ENCODE measurements at places on chromosomes 2 and 18. TPM values are rescaled to one million over a fixed set of nuclear protein-coding genes. Genes with fewer than 3 reads are reported as not detected.

GRCh38 chr2:205800224-205800623, 117.9 kb downstream of the NRP2 start:
- no peak for DNase-seq

DNA sequence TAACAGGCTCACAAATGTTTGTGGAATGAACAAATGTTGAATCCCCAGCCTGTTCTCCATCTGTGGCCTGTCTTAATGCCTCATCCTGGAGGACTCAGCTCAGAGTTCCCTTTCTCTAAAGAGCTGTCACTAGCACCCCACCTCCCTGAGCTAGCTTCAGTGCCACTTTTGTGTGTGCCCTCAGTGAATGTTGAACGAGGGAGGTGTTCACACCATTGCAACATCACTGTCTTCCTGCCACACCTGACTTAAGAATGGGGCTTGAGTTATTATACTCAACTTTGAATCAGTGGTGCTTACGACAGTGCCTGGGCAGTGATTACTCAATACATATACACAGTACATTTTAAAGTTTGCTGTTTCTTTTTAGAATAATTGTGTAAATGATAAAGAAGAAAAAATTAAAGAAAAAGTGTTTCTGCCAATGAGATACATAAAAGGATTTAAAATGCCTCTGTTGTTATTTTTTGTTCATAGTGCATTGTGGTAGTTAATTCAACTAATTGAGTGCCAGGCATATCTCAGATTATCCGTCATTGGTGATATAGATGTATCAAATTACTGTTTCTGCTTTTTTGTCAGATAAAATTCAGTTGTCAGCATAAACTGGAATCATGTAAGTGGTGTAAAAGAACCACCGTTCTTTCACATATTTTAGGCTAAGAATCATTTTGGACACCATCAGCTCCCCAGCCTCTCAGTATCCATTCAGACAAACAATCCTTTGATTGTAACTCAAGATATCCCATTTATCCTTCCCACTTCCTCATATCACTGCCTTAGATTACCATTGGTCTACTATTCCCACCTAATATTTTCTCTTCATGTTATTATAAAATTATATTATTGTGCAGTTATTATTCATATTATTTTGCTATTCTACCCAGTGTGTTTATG, 304.7 kb downstream of the PTPRM start:
- DNase-seq, result no peak

GRCh38 chr2:201411421-201411820, 39.8 kb downstream of the TRAK2 start:
- DNase-seq, result no peak

- no peak for DNase-seq
Observed at GRCh38 chr2:98469862-98470544, 25.3 kb downstream of the INPP4A start.

DNA sequence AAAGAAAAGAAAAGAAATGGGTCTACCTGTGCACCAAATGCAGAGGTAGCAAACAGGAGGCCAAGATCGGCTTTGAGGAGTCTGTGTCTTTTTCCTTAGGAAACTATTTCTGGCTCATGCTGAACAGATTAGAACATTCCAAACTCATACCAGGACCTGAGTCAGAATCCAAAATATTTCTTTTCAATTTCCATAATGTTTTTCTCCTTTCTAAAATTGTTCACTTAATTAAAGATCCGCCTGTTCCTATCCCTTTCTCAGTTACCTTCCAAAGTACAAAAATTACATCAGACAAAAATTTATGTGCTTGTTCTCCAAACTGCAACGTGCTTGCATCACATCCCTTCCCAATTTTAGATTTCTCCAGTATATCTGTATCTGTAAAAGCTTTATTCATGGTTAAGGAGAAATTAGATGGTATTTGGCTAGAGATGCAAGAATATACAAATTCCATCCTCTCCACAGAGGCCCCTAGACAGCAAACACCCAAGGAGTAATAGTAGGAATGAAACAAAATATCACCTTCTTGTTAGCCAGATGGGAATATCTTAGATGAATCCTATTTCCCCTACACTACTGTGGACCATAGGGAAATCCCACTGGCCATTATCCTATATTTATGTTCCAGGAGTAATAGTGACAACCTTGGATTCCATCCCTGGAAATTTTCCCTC, 130.6 kb downstream of the LNPK start:
- no peak for DNase-seq

GRCh38 chr2:189328848-189329245, 112.4 kb upstream of the WDR75 start:
- no peak for DNase-seq

DNA sequence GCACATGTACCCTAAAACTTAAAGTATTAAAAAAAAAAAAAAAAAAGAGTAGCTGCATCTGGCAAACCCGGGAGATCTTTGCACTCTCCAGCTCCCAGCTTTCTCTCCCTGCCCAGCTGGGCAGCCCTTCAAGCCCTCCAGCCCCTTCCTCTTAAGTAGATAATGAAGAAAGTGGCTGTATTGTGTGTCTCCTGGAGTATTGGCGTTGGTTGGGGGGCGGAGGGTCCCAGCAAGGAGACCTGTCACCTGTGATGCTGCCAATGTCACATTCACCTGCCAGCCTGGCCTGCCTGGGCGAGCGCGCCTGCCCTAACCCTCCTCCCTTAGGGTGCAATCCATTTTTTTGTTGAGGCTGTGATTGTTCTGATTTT, 2.0 kb downstream of the C2orf72 start:
- DNase-seq, result no peak

Gene DOK6
- total RNA-seq, result 5.9 TPM

Gene EHBP1
- 46.7 TPM for total RNA-seq

- DNase-seq, result no peak
Observed at GRCh38 chr18:75554644-75555185, 127.2 kb upstream of the SMIM21 start.

Gene SLC23A3
- 3.1 TPM for total RNA-seq

GRCh38 chr18:2240311-2240705, 331.0 kb downstream of the METTL4 start:
- no peak for DNase-seq

Gene IL36RN
- total RNA-seq, result not detected

Gene PIK3C3
- 54.2 TPM for total RNA-seq

Gene GALNT13
- 5.8 TPM for total RNA-seq

- no peak for DNase-seq
Observed at GRCh38 chr18:64851726-64852125, 702.8 kb upstream of the LINC00305 start.

- no peak for DNase-seq
Observed at GRCh38 chr2:60989259-60989658, 28.3 kb upstream of the PEX13 start.

DNA sequence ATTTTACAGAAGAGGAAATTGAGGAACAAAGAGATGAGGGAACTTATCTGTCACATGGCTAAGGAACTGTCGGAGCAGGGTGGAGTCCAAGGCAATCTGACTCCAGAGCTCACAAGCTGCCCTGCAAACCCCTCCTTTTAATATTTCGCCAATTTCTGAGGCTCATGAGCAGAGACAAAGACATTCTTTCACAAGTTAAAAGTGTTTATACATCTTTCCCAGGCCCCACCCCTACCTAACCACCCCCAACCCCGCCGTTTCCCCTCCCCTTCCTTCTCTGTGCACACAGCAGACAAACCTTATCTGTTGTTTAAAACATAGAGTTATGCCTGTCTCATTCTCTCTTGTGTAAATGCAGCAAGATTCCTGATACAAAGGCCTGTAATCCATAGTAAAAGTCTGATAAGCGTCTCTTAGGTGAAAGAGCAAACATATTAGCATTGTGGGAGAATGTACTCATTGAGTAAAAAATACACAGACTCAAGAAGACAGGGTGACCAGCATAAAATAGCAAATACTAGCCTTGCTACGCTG, 44.3 kb downstream of the EPHA4 start:
- DNase-seq, result no peak

Gene SERPINB13
- total RNA-seq, result not detected

DNA sequence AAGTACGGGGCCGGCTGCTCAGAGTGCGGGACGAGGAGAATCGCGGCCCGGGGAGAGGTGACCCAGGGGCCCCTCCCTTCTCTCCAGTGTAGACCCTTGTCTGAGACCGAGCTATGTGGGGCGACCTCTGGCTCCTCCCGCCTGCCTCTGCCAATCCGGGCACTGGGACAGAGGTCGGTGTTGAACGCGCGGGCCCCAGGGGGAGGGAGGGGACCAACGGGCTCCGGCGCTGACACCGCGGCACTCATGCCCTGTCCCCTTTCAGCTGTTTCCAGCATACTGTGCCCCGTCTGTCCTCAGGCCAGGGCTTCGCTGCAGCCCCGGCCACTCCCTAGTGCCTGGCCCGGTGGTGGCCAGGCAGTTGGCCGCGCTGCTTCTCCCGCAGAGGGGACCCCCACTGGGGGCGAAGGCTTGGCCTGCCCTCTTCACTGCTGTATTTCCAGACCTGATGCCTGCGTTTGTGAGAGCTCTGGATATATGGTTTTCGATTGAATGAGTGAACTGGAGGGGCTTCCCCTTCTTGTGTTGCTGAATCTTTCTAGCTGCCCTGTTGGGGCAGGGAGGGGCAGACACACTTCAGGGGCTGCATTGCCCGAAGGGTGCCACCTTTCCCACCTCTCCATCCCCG, 809 bp downstream of the DBI start:
- peak; percentile 85 for DNase-seq

GRCh38 chr2:217795067-217795466, 207.7 kb downstream of the TNS1 start:
- DNase-seq, result no peak

- no peak for DNase-seq
Observed at GRCh38 chr2:148501545-148501944, 143.0 kb upstream of the EPC2 start.

- DNase-seq, result no peak
Observed at GRCh38 chr18:32299484-32299883, 109.6 kb downstream of the MEP1B start.

Gene LOXHD1
- total RNA-seq, result 2.7 TPM

- DNase-seq, result no peak
Observed at GRCh38 chr2:223916181-223916920, 28.8 kb downstream of the WDFY1 start.

DNA sequence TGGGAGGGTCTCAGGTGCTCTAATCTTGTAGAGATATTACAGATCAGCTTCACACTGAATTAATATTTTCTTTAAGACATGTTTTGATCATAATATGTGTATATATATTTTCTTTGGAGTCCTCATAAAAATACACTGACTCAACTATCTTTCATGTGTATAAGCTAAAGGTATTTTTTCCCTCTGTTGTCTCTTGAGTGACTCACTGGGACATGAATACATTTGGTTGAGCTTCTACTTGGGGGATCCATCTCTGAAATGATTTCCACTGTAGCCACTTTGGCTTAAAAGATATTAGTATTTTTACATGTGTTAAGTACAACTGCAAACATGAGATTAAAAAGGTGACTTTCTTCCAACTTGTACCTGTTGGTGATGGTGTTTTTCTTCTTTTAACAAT, 140.8 kb downstream of the TTN start:
- DNase-seq, result no peak

- DNase-seq, result no peak
Observed at GRCh38 chr18:723541-724080, 11.2 kb upstream of the ENOSF1 start.

Gene RAB17
- total RNA-seq, result 50.9 TPM

DNA sequence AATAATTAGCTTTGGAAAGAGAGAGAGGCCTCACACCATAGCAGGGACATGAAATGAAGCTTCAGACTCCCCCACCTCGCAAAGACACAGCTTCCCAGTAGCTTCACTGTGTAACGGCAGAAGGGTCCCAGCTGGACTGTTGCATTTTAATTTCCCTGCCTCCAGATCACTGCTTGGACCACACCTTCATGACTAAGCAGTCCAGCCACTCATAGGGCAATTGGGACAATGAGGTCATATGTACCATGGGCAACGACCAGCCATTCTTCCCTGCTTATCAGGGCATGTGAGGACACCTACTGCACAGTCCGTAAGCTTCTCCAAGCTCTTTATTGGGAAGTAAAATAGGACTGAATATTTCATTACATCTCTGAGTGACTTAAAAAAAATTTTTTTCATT, 183.0 kb downstream of the MREG start:
- no peak for DNase-seq

Gene CRACDL
- 33.3 TPM for total RNA-seq

DNA sequence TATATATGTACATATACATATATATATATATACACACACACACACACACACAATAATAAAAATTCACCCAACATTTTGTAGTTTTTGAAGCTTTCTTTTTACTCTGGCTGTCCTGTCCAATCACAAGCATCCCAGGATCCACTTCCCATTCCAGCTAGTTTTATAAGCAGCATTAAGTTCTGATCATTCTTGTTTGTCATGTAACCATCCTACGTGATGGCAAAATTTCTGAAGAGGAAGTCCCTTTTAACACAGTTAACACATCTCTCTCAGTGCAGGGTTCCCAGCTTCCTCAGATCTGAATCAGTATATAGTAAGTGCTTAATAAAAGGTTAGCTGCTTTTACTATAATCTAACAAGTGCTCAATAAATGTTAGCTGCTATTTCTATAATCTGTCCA, 26.4 kb downstream of the MYOM1 start:
- DNase-seq, result no peak

Gene CYS1
- total RNA-seq, result 4.5 TPM

DNA sequence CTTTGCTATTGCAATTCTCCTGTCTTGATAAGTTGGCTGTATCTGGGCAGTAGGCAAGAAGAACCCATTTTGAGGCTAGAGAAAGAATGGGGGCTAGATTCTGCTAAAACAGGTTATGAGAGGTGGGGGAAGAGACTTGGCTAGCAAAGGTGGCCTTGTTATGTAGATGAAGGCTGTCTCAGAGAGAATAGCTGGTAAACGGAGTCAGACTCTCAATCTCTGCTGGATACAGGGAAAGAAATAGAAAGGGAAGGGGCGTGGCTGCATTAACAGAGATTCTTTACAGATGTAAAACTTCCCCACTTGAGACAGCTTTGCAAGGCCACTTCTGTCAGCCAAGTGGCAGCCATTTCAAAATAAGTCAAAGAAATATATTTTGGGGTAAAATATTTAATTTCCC, 38.1 kb upstream of the ARHGAP25 start:
- no peak for DNase-seq

GRCh38 chr2:120287183-120288015, 34.7 kb downstream of the RALB start:
- DNase-seq, result no peak

DNA sequence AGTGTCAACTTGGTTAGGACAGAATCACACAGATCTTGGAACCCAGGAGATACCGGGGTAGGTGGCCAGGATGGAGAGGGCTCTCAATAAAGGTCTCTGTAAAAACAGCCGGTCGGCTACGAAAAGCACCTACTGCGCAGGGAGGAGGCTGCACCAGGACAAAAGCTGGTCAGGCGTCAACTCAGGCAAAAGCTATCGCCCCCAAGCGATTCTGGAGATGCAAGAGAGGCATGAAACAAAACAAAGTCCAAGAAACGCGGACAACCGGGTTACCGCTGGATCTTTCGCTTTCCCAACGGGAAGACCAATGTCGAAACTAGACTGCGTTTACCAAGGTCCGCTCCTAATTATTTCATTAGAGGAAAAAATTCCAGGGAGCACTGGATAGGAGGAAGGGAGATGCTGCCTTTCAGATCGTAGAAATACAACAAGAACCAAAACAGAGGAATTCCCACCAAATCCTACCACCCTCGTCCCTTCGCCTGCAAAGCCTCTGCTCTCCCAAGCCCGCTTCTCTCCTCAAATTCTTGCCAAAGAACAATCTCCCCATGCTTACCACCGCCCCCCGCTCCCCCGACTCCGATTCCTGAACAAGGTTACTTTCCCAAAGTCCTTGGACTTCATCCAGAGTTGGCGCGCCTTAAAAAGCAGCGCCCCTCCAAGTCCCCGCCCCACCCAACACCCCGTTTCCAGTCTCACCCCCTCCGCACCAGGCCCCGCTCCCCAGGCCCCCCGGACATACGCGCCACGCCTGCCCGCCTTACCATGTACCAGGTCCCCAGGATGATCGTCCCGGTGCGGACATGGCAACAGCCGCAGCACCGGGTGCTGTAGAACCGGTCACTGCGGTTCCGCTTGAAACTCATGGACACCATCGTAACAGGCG, 539 bp downstream of the LAPTM4A start:
- no peak for DNase-seq

Measured in upper lobe of right lung (tissue), 1 donor.